Common myeloid progenitor, CD34-positive (primary cell): ENCODE measurements at places on chromosomes 12 and 14.

DNA sequence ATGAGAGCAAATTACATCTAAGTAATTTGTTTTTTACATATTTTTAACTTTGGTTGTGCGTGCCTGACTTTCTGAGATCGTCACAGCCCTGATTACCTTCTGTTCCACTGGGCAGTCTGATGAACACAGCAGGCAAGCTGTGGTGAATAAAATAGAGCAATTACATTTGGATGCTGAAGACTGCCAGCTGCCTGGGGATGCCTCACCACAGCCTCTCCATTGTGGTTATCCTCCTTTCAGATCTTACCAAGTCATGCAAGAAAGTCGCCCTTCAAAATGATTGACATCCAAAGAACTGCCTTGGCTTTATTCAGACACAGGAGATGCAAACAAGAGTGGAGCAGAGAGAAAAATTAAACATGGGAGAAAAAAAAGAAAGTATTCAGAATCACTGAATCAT lies 456.6 kb upstream of the TMPO start:
- no peak for DNase-seq

DNA sequence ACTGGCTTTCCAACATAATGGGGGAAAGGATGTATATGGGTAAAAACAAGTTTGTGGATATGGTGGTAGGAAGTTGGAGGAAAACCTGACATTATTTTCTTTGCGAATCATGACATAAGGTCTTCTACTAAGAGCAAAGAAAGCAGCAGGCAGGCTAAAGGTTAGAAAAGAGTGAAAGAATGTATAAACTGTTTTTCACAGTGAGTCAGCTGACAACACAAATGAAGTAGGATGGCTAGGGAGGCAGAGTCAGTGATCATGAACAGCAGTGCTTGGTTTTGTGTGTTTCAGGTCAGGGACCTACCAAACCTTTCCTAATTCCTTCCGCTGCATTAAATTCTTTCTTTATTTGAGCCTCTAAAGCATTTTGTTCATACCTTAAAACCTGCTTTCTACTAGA lies 46.3 kb upstream of the CATSPERB start:
- DNase-seq: no peak

DNA sequence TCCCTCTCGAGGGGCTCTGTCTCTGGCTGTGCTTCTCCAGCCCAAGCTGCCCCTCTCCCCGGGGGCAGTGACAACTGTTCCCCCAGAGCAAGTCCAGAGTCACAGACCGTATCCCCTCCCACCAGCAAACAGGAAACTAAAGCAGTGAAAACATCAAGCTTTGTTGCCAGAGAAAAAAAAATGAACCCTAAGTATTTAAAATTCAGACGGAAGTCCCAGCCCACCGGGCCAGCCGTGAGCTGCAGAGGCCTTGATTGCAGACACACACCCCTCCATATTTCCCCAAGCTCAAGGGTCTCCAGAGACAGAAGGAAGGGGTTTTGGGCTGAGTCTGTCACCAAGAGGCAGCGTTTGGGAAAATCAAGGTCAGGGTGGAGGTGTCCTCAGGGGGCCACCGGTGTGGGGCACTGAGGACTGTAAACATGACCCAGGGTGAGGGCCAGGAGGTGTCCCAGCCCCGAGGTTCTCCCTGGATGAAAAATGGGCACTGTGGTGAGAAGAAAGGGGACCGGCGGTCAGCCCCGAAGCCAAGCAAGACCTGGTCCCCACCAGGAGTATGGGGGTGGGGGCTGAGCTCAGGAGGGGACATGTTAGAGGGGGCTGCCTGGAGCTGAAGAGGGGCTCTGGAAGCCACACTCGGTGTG lies 7.7 kb downstream of the PHETA1 start:
- DNase-seq: no peak

DNA sequence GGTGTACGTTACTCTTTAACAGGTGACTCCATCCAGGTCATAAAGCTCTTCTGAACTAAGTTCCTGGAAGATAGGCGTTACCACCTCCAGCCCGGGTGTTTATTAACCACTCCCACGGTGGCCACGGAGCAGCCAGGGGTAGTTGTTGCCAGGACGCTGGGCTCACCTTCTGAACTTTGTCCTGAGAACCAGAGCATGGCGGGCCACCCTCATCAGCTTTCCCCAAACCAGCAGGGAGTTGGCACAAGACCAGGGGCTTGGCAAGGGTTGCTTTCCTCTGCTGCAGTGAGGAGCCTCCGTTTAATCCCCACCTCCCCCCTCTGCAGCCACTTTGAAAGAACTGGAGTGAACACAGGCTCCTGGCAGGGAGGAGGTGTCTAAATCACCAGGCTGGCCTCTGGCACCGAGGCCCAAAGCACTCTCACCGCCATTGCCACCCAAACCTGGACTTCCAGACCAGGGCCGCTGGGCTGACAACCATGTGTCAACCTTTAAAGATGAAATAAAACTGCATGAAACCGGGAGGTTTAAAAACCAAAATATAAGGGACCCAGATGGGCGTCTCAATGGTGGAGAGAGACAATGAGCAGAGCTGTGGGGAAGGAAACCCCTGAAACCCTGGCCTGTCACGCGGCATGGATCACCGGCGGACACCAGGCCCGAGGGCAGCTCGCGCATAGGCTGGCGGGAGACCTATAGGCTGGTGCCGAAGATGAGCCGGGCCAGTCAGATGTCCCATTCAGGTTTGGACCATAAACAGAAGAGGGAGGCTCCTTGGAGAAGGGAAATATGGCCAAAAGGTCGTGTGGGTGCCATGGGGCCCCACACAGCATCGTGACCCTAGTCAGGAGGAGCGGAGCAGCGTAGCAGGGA lies 30.9 kb upstream of the TDRD9 start:
- DNase-seq: no peak

DNA sequence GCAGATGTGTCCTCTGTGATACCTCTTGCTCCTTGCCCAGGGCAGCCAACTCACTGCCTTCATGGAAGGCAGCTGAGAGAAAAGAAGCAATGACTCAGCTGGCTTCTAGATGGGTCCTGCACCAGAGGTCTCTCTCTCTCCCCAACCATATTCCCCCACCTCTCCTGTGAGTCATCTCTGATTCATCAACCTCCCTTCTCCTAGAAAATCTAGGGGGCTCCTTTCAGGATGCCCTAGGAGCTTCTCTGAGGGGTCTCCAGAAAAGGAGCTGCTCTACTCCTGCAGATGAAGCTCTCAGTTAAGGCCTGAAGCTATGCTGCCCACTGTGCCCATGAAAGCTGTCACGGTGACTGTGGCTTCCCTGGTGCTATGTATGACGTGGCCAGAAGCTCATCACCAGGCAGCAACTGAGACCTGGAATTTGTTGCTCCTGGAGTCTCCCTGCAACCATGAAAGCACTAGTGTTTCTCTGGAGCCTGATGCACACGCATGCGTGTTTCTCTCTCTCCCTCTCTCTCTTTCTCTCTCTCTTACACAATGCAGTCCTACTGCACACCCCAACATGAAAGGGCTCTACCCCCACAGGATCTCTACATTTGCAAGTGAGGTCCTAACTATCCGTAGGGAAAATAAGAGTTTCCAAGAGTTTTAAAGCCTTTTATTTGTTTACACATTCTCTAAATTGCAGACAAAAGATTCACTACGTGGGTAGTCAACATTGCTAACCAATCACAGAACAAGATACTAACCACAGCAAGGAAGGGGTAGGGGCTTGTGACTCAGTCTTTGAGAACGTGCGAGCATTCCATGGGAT lies 285.3 kb downstream of the DPF3 start:
- peak; percentile 45 for DNase-seq

- no peak for DNase-seq
Observed at GRCh38 chr14:73809391-73809790, 42.2 kb upstream of the PTGR2 start.

DNA sequence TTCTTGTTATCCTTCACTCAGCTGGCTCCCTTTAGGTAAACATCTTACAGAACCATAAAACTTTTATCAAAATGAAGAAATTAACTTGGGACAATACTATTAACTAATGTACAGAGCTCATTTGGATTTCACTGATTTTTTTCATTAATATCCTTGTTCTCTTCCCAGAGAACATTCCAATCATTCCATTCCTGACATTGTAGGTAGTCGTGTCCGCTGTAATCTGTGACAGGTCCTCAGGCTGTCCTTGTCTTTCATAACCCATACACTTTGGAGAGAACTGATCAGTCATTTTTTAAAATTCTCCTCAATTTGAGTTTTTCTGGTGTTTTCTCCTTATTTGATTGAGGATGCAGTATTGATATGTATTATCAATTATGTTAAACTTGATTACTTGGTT lies 916.8 kb downstream of the GALC start:
- no peak for DNase-seq

DNA sequence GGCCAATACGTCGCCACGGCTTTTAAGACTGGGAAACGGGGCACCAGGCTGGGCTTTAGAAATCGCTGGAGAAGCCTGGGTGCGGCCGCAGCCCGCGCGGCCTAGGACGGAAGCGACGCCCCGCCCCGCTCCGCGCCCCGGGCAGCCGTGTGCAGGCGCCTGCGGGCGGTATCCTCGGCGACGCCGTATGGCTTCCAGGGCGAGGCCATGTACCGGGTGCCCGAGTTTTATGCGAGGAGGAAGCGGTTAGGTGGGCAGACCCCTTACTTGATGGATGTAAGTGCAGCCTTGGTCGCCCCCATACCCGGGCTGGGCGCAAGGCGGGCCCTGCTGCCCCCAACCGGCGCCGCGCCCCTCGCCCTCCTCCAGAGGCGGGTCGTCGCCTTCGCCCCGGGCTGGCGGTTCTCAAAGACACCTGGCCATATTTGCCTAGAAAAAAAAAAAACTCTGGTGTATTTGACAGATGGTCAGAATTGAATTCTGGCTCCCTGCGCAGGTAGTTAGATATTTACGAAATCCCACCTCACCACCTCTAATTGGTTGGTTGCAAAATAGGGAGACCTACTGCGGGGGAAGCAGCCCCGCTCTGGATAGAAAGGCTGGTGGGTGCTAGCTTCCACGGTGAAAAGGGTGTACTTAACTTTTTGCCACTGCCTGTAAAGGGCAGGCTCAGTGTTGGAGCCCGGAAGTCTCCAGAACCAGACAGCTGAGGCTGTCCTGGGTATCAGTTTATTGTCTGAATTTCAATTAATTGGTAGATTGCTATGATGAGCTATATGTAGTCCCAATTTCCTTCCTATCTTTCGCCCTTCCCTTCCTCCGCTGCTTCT lies at the start of gene PPP1R36:
PPP1R36 (plus strand) TSS at position 171 of the 830 bp plus-strand sequence; CDS start at position 208, 37 bp downstream.
- DNase-seq: peak; percentile 31

GRCh38 chr14:69291891-69292561 lies 32.1 kb downstream of the GALNT16 start:
- DNase-seq: no peak

- DNase-seq: no peak
Observed at GRCh38 chr12:110775997-110776396, 33.3 kb upstream of the PPP1CC start.

- DNase-seq: no peak
Observed at GRCh38 chr14:22843123-22843925, 6.9 kb downstream of the MMP14 start.

DNA sequence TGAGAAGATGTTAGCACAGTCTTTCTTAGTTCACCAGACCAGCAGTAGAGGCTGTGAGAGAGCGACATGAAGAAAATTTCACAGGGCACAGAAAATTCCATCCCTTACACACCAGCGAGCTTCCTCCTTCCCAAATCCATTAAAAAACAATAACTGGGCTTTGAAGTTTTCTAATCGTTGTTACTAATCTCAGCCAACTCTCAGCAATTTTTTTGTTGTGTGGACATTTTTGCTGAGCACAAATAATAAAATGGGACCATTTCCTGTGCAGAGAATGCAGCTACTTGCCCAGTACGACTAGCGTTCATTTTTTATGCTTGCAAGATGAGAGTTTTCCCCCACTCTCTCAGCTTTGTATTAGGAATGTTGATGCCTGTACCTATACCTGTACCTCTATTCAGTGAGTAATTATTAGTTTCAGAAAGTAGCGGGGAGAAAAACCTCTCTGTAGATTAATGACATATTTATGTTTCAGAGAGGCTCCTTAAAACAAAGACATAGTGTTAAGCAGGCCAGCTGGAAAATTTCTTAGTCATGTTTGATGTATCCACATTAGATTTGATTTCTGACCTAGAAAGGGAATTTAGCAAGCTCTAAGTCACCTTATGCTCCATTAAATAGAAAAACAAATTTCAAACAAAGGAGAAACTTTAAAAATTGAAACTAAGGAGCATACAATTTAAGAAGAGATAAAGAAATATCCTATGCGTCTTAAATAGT lies 146.5 kb downstream of the SRGAP1 start:
- DNase-seq: no peak

DNA sequence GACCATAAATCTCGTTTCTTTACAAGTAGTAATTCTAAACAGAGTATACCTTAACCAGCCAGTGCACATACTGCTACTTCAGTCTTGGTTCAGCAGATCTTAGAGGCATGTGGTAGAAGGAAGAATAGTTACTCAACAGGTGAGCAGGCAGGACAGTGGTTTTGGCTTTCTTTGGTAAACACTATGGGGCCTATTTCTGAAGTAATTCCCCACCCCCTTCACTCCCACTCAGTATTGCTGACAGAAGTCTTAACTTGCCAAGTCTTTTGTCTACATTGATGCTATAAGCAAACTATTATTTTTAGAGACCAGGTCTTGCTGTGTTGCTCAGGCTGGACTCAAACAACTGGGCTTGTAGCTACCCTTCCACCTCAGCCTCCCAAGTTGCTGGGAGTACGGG lies 68.5 kb downstream of the FBXO34 start:
- no peak for DNase-seq

DNA sequence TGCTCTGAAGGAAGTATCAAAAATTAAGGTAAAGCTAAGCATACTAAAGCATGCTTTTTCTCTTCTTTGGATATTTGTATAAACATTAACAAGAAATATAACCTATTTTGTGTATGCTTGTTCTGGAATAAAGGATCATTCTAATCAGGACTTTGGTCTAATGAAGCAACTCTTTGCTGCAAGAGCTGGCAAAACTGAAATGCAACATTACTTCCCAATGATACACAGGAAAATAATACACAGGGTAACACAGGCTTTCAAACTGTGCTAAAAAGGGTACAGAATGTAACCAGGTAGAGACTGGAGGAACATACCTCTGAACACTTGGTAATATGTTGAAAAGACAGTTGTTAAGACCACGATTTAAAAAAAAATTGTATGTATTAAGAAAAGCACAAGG lies 222.5 kb upstream of the DIO2 start:
- no peak for DNase-seq

GRCh38 chr12:19390051-19390598 lies 49.2 kb upstream of the AEBP2 start:
- DNase-seq: no peak

GRCh38 chr12:27824126-27824842 lies 44.2 kb upstream of the MANSC4 start:
- DNase-seq: no peak

GRCh38 chr12:97681612-97682504 lies 219.3 kb downstream of the RMST start:
- DNase-seq: no peak

GRCh38 chr12:42421844-42422779 lies 96.1 kb downstream of the PPHLN1 start:
- DNase-seq: peak; percentile 13
